ENCODE measurements at places on chromosomes 13 and 19.

GRCh38 chr13:99994638-99995020 is 13.0 kb downstream of the ZIC2 start:
- peaks cover 3% of the 10 kb centered on the region for H3K36me3 ChIP-seq
- H3K4me3 ChIP-seq = no peak overlapping the region
- no peak overlapping the region for H3K27ac ChIP-seq
- DNase-seq = no peak
- H3K4me1 ChIP-seq = peaks cover 13% of the 10 kb centered on the region
- peaks cover 90% of the 10 kb centered on the region for H3K27me3 ChIP-seq

DNA sequence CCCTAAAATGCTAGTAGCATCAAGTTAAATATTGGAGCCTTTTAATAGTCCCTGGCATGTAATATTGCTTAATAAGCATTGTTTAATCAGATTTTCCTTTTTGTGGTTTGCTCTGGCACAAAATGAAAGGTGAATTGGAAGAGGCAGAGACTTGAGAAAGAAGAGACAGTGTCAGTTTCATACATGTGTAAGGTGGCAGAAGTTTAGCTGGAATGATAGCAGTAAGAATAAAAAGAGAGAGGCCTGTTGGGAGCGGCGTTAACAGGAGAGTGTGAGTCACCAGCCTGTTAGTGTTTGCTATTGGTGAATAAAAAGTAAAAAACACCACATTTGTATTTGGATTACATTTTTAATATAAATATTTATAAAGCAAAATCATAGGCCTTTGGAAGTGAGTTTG is 145.3 kb downstream of the PDS5B start:
- H3K4me1 ChIP-seq = peaks cover 1% of the 10 kb centered on the region
- no peak overlapping the region for H3K4me3 ChIP-seq
- no peaks in the 10 kb centered on the region for H3K27me3 ChIP-seq
- H3K27ac ChIP-seq = no peak overlapping the region
- DNase-seq = no peak

- H3K4me1 ChIP-seq = no peaks in the 10 kb centered on the region
- no peak overlapping the region for H3K27ac ChIP-seq
- no peaks in the 10 kb centered on the region for H3K27me3 ChIP-seq
These were observed 1730.4 kb upstream of the SLC10A2 start for GRCh38 chr13:104796581-104796980.

GRCh38 chr13:35136585-35136984 is 194.5 kb downstream of the NBEA start:
- no peak overlapping the region for H3K4me3 ChIP-seq
- H3K27ac ChIP-seq = no peak overlapping the region
- peaks cover 4% of the 10 kb centered on the region for H3K4me1 ChIP-seq
- peaks cover 5% of the 10 kb centered on the region for H3K36me3 ChIP-seq

DNA sequence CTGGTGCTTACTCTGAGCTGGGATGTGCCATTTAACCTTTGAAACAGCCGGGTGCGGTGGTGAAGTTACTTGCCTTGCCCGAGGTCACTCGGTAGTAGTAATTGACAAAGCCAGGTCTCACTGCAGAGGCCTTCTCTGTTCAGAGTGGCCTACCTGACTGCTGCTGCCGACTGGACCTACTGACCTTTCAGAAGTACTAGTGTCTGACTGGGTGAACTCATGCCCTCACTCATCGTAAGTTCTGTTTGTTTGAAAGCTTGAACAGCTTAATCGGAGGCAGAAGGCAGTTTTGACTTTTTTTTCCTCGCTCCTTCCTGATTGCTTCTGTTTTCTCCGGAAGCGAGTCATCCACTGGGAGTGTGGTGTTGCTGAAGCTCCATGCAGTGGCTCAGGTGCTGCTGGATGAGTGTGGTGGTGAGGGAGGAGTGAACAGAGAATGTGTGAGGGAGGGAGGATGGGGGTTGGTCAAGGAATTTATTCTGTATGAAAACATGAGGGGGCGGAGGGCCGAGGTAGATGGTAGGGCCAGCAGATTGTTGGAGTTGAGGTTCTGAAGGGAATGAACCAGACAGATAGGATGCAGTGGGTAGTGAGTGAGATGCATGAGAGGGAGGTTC is 2.7 kb downstream of the SPINT2 start:
- H3K27me3 ChIP-seq = peaks cover 6% of the 10 kb centered on the region
- peak overlapping the region; percentile 88 for H3K4me3 ChIP-seq
- peaks cover 4% of the 10 kb centered on the region for H3K36me3 ChIP-seq
- peaks cover 57% of the 10 kb centered on the region for H3K4me1 ChIP-seq

- no peak for DNase-seq
- H3K27me3 ChIP-seq = peaks cover 58% of the 10 kb centered on the region
- no peak overlapping the region for H3K27ac ChIP-seq
- no peak overlapping the region for H3K4me3 ChIP-seq
These were observed 28.5 kb upstream of the PARP4 start for GRCh38 chr13:24541127-24541475.

DNA sequence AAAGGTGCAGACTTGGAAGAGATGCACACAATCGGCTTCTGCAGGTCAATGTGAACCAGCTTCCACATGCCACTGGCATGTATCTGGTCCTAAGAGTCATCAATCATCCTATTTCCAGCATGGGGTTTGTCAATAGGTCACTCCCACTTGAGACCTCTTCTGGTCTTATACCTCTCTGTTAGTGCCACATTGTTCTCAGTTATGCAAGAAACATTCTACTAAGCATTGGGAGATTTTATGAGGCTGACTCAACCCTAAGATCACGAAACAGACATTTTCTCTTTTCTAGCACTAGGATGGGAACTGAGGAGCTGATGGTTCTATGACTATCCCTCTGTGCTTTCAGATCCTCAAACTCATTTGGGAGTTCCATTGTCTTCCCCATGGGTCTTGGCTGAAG is 581.5 kb upstream of the KLF12 start:
- H3K27me3 ChIP-seq = no peaks in the 10 kb centered on the region
- no peaks in the 10 kb centered on the region for H3K4me1 ChIP-seq
- no peak overlapping the region for H3K27ac ChIP-seq
- no peaks in the 10 kb centered on the region for H3K36me3 ChIP-seq
- no peak overlapping the region for H3K4me3 ChIP-seq

- H3K27ac ChIP-seq = peak within 1 kb of the TSS; percentile 93
- DNase-seq = peak; percentile 97
- peak within 1 kb of the TSS; percentile 96 for H3K4me3 ChIP-seq
- no peaks in the 10 kb centered on the region for H3K27me3 ChIP-seq
- peaks cover 40% of the 10 kb centered on the region for H3K36me3 ChIP-seq
These were observed at the start of gene DYRK1B for GRCh38 chr19:39833464-39834286. Gene DYRK1B, minus strand, starts transcription at chr19:39834162. Its CDS starts 2,295 bp downstream, at chr19:39831867.

DNA sequence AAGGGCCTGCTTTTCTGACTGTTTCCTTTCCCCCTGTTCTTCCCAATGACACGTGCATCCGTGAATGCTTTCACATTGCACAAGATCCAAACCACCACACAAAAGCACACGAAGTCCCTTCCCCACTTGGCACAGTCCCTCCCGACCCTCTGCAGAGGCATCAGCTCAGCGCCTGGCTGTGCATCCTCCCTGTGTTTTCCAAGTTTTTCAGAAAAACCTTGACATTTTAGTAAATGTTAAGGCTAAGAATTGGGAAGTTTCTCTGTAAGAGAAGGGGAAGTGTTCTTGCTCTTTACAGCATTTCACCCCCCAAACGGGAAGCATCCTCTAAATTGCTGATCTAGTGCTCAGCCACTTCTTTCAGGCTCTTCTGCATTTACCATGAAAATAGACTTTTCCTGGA is 94.5 kb upstream of the TM9SF2 start:
- peaks cover 7% of the 10 kb centered on the region for H3K27me3 ChIP-seq
- H3K4me1 ChIP-seq = peaks cover 7% of the 10 kb centered on the region
- H3K36me3 ChIP-seq = no peaks in the 10 kb centered on the region
- no peak overlapping the region for H3K27ac ChIP-seq

GRCh38 chr13:109381546-109382180 is 404.7 kb downstream of the IRS2 start:
- H3K27me3 ChIP-seq = peaks cover 4% of the 10 kb centered on the region
- DNase-seq = no peak
- no peaks in the 10 kb centered on the region for H3K4me1 ChIP-seq
- H3K4me3 ChIP-seq = no peak overlapping the region
- H3K36me3 ChIP-seq = no peaks in the 10 kb centered on the region

DNA sequence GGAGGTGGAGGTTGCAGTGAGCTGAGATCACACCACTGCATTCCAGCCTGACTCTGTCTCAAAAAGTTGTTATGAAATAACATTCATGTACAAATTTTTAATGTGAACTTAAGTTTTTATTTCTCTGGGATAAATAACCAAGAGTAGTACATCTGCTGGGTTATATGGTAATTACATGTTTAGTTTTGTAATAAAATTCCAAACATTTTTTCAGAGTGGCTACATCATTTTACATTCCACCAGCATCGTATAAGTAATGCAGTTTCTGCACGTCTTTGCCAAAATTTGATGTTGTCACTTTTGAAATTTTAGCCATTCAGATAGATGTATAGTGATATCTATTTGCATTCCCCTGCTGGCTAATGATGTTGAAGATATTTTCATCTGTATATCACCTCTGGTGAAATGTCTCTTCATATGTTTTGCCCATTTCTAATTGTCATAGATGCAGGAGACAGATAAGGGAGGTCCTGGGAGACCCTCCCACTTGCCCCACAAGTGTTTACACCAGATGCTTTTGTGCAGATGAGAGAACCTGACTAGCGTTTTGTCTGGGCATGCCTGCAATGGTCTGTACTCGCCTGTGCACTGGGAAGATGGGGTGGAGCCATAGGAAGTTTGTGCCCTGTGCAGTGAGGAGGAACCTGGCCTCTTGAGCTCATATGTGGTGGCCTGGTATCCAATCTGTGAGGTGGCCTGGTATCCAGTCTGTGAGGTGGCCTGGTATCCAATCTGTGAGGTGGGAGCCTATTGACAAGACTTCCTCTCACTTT is 12.7 kb upstream of the KBTBD6 start:
- H3K27me3 ChIP-seq = no peaks in the 10 kb centered on the region
- no peak for DNase-seq
- H3K36me3 ChIP-seq = peaks cover 19% of the 10 kb centered on the region
- no peak overlapping the region for H3K27ac ChIP-seq
- H3K4me1 ChIP-seq = no peaks in the 10 kb centered on the region
- H3K4me3 ChIP-seq = no peak overlapping the region

DNA sequence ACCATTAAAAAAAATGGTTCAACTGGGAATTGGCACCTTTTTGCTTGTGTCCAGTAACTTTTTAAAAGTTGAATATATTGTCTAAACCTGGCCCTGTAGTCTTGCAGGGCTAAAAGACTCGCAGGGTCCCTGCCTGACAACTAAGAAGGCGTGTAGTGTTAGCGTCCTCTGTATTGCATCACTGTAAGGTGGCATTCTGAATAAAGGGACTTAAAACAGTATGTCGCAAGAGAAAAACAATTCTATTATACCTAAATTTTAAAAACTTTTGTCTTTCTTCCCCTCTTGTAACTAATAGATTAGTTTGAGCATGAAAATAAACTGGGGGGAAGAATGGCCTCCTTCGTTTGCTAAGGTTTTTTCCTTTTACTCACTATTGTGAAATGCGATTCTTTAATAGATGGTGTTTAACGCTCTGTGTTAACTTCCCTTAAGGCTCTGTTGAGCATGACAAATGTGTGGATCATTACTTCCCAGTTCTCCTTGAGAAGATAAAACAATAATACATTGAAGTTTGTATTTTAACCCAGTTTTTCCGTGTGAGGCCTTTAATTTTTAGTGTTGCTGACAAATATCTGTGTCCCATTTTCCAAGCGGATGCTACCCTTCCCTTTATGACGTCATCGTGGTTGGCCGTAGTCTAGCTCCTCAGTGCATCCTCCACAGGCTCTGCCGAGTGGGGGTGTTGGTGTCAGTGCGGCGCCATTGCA is 134.6 kb downstream of the KATNAL1 start:
- no peak overlapping the region for H3K4me3 ChIP-seq
- H3K4me1 ChIP-seq = peaks cover 11% of the 10 kb centered on the region
- H3K36me3 ChIP-seq = no peaks in the 10 kb centered on the region
- H3K27ac ChIP-seq = no peak overlapping the region
- no peak for DNase-seq

GRCh38 chr19:51025401-51025800 is 1.0 kb downstream of the KLK11 start:
- H3K4me3 ChIP-seq = no peak overlapping the region
- no peaks in the 10 kb centered on the region for H3K4me1 ChIP-seq
- H3K27ac ChIP-seq = no peak overlapping the region
- DNase-seq = no peak
- H3K36me3 ChIP-seq = no peaks in the 10 kb centered on the region

GRCh38 chr19:38554676-38555141 is 63.0 kb downstream of the MAP4K1 start:
- no peaks in the 10 kb centered on the region for H3K36me3 ChIP-seq
- no peak for DNase-seq
- no peaks in the 10 kb centered on the region for H3K4me1 ChIP-seq
- H3K27ac ChIP-seq = no peak overlapping the region

Measured in type B pancreatic cell (in vitro differentiated cells).